ENCODE measurements at places on chromosomes 3 and 15.

DNA sequence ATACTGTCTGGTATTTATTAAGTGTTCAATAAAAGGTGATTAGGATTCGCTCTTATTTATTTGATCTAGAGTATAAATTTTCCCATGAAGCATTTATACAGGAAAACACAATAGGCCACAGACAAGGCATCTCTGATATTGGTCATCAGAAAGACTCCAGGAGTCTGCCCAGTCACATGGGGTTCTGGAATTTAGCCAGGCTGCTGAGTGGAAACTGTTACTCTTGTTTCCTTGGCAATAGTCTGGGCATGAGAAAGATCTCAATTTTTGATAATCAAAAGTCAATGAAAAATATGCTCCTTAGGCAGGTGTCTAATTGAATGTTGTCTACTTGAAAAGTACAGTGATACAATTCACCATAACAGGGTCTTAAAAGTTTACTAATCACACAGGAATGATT, 161.2 kb downstream of the FRMD5 start:
- no peak for DNase-seq

DNA sequence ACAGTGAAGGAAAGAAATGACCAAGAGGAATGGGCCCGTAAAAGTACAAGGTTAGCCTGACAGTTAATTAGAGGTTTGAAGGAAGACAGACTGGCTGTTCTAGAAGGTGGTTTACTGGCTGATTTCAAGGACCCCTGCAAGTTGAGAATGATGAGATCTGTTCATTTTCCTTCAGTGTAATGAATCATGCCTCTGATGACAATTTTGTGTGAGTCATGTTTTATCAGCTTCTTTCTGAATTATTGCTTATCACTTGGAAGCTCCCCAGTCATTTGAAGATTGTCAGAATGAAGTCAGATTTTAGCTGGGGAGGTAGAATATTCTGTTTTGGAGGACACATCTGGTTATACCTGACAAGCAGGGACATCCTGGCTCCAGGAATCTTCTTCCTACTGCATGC, 50.6 kb downstream of the DRD3 start:
- no peak for DNase-seq

DNA sequence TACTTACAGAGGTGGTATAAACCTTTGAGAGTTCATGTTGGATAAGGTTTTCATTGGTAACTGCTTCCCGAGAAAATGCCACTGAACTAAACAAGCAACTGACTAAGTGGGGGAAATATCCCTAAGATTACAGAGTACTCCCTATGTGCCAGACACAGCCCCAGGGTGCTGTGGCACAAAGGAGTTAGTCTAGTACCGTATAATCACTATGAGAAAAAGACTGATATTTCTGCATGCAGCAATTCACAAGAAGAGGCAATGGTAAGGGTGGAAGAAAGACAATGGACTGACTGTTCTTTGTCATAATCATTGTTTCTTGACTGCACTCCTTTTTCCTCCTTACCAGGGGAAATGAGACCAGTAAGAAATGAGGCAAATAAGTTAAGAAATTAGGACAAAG, 20.0 kb upstream of the SLC25A26 start:
- DNase-seq = no peak

- DNase-seq = no peak
These were observed 691.3 kb downstream of the ZPLD1 start for GRCh38 chr3:103126115-103126514.

- no peak for DNase-seq
These were observed 197.5 kb upstream of the C2CD4B start for GRCh38 chr15:62362608-62363007.

GRCh38 chr3:30681649-30682211, 75.3 kb downstream of the TGFBR2 start:
- DNase-seq = no peak

DNA sequence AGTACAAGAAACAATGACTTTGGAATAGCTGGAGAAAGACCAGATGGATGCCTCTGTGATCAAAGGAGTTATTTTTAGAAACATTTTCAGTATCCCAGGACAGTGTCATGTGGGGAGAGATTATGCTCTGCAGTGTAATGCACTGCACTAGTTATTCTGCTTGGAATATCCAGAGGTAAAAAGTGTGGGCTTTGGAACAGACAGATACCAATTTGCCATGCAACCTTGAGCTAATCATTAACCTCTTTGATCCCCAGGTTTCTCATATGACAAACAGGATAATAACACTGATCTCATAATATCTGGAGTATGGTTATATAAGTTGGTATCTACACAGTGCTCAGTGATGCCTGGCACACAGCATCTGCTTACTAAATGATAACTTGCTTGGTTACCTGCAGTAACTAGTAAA, 12.2 kb upstream of the SLC7A14 start:
- no peak for DNase-seq

DNA sequence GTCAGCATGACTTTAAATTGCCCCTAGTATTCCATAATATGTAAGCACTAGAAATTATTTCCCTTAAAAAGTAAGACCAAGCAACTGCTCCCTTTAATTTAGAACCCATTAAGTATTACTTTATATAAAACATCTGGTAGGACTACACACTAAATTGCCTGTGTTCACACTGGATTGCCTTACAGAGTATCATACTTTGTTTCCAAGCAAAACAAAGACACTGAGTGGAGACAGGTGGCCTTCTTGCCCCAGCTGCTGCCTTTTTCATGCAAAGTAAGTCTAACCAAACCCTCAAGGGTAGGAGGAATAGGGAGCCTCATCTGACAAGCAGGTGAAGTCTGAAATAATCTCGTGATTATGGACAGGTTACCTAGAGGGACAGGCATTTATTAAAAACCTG, 87.3 kb downstream of the PEX5L start:
- no peak for DNase-seq

DNA sequence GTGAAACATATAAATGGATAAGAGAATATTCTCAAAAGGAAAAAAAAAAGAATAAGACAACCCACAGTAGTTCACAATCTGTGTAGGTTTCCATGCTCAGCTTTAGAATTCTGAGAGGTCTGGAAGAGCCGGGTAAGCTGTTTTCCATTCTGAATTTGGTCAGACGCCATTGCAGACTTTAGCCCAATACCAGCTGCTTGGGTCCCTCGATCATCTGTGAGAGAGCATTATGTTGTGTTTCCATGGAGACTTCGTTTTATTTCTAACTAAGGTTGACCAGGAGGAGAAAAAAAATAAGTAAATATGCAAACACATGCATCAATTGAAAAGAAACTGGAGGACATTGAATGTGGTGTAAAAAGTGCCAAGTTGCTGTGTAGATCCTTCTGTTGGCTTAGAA, 25.5 kb downstream of the KCNAB1 start:
- DNase-seq = no peak

DNA sequence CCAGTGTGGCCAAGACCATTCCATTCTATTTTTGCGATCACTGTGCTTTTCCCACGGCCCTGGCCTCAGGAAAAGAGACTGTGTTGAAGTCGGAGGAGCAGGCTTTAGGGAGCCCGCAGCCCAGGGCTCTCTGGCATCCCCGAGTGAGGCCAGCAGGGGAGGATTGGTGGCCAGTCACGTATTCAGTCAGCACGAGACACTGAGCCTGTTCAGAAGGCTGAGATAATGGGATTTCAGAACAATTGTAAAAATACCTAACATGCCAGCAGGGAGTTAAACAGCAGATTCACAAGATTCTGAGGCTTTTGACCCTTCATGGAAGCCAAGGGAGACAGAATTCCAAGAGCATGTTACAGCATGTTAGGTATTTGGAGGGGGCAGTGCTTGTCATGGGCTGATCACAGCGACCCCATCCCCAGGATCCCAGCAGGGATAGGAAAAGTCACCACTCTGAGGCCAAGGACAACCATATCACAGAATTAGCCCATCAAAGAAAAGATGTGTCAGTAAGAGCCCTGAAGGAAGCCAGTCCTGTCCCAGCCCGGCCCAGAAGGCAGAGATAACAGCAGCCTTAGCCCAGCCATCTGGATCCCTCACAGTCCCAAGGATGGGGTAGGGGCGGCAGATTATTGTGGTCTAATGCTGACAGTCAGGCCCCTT, 40.6 kb downstream of the AMOTL2 start:
- DNase-seq = no peak

- no peak for DNase-seq
These were observed 63.3 kb downstream of the WNT5A start for GRCh38 chr3:55423782-55424181.

- DNase-seq = no peak
These were observed 57.6 kb downstream of the SSR3 start for GRCh38 chr3:156497326-156497725.

- no peak for DNase-seq
These were observed 1145.7 kb downstream of the EPHA3 start for GRCh38 chr3:90253131-90253530.

GRCh38 chr3:154684440-154684839, 254.4 kb upstream of the GPR149 start:
- DNase-seq = no peak

DNA sequence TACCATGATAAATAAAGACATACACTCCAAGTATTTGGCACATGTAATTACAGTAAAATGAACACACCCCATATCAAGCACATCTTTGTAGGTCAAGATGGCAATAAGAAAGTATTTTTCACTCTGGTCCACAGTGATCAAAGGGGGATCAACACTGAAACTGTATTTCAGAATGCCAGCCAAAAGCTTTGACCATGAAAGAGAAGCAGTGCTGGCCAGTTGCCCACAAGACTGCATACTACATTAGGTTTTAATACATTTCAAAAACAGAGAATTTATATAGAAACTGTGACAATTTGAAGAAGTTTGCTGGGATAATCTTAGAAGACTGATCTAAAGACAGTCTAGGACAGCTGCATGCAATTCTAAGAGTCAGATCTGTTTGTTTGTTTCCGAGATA, 1035.3 kb downstream of the FHIT start:
- no peak for DNase-seq

All from HL-60 (cell line).